ENCODE measurements at places on chromosomes 11 and 22.

DNA sequence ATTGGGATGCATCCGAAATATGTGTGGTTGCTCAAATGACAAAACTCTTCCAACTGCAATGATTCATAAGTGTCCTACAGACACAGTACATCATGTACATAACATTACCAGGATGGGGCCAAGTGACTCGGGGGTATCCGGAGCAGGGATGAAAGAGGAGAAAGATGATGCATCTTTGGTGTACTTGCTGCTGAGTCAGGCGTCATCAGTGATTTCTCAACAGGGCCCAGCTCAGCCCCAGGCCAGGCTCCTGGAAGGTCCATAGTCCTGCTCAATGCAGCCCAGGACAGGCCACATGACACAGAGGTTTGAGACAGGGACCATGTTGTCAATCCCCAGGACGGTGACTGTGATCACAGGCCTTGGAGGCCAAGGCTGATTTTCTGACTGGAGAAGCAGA is 59.3 kb downstream of the GGTLC2 start:
- no peak for DNase-seq

GRCh38 chr11:13126430-13126829 is 117.3 kb downstream of the RASSF10 start:
- DNase-seq, result no peak

- no peak for DNase-seq
Measured at GRCh38 chr11:73277467-73277866, 5.3 kb downstream of the P2RY6 start.

DNA sequence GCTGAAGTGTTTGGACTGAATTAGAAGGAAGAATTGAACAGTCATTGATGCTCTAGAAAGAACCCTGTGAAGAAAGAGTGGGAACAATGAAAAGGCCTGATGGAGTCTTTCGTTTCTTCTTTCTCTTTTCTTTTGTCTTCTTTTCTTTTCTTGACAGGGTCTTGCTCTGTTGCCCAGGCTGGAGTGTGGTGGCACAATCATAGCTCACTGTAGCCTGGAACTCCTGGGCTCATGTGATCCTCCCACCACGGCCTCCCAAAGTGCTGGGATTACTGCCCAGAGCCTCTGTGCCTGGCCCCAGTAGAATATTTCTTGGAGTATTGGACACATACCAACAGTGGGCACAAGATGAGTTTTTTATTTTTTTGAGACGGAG is 1.1 kb downstream of the FEN1 start:
- no peak for DNase-seq

- no peak for DNase-seq
Measured at GRCh38 chr22:40855071-40855978, 1.1 kb downstream of the ST13 start.
